Kidney (tissue), 22 donors: ENCODE measurements at places on chromosomes 11 and 22. TPM values are rescaled to one million over a fixed set of nuclear protein-coding genes. Genes with fewer than 3 reads are reported as not detected.

MRGPRF gene
- polyA plus RNA-seq: 19.0 TPM

DNA sequence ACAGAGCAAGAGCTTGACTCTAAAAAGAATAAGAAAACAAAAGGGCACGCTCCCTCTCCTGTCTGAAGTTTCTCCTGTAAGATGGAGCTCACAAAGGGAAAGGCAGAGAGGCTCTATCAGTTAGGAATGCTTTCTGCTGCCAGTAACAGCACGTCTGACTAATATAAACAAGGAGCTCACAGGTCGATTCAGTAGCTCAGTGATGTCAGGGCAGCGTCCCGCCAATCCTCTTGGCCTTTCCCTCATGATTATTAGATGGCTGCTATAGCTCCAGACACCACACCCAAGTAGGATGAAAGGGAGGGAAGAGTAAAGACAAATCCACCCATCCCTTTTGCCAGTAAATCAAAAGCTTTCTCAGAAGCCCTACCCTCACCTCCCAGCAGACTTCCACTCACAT, 51.3 kb upstream of the HMGXB4 start:
- H3K36me3 ChIP-seq: no peaks in the 10 kb centered on the region
- no peak overlapping the region for H3K4me3 ChIP-seq
- DNase-seq: peak; percentile 38
- no peaks in the 10 kb centered on the region for H3K4me1 ChIP-seq
- no peaks in the 10 kb centered on the region for H3K27me3 ChIP-seq

DNA sequence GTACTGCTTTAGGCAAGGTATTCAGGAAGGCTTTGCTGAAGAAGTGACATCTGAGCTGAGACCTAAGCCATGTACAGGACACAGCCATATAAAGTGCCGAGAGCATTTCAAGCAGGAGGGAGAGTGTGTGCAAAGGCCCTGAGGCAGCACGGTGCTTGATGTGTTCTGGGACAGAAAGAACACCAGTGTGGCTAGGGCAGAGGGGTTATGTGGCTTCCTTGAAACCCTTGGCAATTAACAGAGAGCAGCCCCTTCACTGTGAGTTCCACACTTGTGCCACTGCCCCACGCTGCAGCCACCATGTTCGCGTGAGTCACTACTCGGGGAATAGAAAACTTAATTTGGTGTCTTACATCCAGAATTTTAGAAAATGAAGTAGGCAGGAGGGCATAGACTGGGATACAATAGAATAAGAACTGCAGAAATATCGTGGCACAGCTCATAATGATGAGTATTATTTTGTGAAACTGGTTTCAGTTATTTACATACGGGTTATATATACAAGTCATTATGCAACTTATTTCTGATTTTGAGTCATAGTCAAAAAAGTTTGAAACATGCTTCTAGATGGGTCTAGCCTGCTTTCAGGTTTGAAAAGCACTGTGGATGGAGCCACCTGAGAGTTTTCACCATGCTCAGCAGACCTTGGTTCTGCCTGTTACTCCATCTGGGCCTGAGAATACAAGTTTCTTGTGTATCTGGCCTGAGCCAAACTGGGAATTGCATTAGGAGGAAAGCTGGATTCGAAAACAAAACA, 11.8 kb downstream of the IL10RA start:
- H3K4me1 ChIP-seq: peaks cover 4% of the 10 kb centered on the region
- no peak for DNase-seq
- no peaks in the 10 kb centered on the region for H3K27me3 ChIP-seq
- no peaks in the 10 kb centered on the region for H3K36me3 ChIP-seq
- H3K27ac ChIP-seq: no peak overlapping the region
- H3K4me3 ChIP-seq: no peak overlapping the region

- no peaks in the 10 kb centered on the region for H3K36me3 ChIP-seq
- no peak overlapping the region for H3K4me3 ChIP-seq
- DNase-seq: no peak
These were observed 10.3 kb downstream of the OR10D3 start for GRCh38 chr11:124193221-124194010.

DNA sequence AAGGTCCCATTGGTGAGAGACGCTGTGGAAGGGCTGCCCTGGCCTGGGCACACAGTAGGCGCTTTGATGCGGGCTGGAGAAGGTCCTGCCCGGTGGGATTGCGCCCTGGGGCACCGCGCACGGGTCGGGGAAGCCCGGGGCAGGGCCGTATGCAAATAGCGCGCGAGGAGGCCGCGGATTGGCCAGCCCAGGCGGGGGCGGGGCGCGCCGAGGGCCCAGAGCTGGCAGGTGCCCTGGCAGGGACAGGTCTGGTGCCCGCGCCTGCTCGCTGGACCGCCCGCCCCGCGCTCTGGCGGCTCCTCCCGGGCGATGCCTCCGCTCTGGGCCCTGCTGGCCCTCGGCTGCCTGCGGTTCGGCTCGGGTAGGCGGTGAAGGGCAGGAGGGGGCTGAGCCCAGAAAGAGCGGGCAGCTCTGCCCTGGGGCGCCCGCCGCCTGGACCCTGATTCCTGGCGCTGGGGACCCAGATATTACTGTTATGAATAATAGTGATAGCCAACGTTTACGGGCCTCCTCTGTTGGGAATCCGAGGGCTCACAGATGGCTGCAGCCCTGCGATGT, at the start of gene UPK3A:
Gene UPK3A (plus strand): TSS at position 245 of the 558 bp plus-strand sequence. CDS start 65 bp downstream, at position 310.
- no peak within 1 kb of the TSS for H3K27ac ChIP-seq
- no peak within 1 kb of the TSS for H3K4me3 ChIP-seq
- H3K36me3 ChIP-seq: no peaks in the 10 kb centered on the region
- H3K27me3 ChIP-seq: no peaks in the 10 kb centered on the region

APOBEC3B gene
- polyA plus RNA-seq: 1.0 TPM

BBOX1 gene
- polyA plus RNA-seq: 414 TPM
